ENCODE measurements at places on chromosomes 2 and 18.

DNA sequence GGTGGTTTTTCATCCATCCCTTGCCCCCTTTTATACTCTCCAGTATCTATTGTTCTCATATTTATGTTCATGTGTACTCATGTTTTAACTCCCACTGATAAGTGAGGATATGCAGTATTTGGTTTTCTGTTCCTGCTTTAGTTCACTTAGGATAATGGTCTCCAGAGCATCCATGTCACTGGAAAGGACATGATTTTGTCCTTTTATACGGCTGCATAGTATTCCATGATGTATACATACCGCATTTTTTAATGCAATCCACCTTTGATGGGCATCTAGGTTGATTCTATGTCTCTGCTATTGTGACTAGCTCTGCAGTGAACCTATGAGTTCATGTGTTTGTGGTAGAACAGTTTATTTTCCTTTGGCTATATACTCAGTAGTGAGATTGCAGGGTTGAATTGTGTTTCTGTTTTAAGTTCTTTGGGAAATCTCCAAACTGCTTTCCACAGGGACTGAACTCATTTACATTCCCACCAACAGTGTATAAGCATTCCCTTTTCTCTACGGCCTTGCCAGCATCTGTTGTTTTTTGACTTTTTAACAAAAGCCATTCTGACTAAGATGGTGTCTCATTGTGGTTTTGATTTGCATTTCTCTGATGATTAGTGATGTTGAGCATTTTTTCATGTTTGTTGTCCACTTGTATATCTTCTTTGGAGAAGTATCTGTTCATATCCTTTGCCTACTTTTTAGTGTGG lies 420.2 kb downstream of the THSD7B start:
- no peak for DNase-seq

DNA sequence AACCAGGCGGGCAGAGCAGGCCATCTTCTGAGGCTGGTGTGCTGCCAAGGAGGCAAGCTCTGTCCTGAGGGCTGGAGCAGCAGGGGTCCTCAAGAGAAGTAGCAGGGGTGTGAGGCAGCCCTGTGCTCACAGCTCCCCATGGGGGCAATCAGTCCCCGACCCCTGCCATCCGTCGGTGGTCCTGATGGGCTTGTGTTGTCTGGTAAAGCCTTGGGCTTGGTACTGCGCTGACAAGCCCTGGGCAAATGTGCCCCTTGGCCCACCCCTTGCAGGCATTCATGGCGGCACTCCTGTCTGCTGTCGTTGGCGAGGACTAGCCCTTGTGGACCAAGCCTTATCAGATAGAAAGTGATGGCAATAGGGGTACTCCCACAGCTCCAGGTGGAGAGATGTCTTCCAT lies 22.6 kb upstream of the SCLY start:
- DNase-seq: no peak

DNA sequence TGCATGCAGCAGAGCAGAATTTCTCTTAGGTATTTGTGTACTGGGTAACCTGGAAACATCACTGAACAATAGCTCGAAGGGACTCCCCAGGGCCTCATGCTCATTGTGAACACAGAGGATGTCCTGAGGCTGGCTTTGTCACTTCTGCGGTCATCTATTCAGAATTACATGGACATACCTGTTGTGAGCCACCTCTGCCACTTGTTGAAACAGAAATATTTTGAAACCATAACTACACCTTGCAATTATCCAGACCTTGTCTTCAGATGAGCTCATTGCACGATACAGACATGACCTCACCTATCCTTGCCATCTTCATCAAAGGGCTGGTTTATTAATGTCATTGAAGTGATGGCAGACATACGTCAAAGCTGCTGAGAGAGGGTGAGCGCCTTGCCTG lies 23.4 kb upstream of the CREG2 start:
- DNase-seq: no peak

- no peak for DNase-seq
These were observed 138.9 kb downstream of the DYSF start for GRCh38 chr2:71592181-71592711.

DNA sequence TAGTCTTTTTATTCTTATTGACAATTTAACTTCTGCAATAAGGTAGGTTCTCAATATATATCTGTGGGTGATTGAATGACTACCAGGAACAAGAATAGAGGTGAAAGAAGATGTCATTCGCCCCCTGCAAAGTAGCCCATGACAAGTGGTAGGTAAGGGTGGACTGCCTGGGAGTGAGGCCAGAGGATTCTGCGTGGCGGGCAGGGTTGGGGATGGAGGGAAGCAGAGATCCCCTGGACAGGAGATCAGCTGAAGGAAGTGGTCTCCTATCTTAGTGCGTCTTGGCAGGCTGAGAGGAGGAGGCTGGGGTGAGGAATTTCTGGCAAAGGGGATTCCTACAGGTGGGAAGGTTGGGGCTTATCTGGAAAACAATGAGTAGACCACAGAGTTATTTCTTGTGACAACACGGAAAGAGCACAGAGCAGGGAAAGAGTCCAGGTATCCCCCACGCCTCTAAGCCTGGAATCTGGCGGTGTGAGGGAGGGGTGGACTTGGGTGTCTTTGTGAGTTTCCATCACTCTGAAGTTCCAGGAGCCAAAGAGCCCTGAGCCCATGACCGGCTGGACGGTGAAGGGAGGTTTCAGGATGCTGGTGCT lies 21.5 kb upstream of the MYCN start:
- no peak for DNase-seq

GRCh38 chr2:38098421-38099098 lies 22.6 kb upstream of the CYP1B1 start:
- DNase-seq: no peak

DNA sequence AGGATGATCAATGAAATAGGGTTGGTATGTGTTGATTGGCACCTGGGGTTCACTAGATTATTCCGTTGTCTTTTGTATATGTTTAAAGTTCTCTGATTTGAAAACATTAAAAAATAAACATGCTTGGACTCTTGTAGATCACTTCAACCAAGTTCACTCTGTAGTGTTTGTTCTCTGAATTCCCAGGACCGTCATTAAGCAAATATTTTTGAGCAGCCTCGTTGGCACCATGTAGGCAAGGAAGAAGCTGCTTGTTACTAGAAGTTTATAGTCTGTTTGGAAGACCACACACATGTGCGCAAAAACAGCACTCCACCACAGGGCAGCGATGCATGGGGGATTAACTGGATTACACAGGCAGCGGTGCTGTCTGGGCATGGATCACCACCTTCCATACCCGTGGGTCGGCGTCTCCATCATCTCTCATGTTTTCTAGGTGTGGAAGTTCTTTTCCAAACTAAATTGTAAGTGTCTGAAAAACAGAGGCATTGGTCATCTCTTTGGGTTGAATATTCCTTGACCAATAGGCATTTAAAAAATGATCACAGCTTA lies 212.2 kb downstream of the FHOD3 start:
- DNase-seq: no peak

DNA sequence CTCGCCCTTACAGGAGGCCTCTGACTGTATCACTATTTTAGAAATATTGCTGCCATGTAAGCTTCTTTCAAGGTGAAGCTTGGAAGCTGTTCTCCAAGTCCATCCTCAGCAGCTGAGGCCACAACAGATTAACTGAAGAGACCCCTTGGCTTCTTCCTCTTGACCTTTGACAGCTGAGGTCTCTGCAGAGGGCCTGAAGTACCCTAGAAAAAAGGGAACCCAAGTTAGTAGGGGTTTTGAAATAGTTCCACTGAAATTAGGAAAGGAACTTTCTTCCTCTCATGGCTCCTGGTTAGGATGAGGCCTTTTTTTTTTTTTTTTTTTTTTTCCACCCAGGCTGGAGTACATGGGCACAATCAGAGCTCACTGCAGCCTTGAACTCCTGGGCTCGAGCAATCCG lies 15.5 kb upstream of the IHH start:
- DNase-seq: no peak

DNA sequence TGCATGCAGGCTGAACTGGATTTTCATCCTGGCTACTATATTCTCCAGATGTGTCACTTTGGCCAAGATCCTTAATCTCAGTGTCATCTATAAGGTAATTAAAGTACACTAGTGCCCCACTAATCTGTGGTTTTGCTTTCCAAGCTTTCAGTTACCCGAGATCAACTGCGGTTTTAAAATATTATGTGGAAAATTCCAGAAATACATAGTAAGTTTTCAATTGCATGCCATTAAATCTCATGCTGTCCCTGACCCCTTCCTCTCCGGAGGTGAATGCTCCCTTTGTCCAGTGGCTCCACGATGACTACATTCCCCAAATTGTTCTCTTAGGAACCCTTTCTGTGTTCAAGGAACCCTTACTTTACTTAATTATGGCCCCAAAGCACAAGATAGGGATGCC lies 5.3 kb upstream of the TYMS start:
- no peak for DNase-seq

DNA sequence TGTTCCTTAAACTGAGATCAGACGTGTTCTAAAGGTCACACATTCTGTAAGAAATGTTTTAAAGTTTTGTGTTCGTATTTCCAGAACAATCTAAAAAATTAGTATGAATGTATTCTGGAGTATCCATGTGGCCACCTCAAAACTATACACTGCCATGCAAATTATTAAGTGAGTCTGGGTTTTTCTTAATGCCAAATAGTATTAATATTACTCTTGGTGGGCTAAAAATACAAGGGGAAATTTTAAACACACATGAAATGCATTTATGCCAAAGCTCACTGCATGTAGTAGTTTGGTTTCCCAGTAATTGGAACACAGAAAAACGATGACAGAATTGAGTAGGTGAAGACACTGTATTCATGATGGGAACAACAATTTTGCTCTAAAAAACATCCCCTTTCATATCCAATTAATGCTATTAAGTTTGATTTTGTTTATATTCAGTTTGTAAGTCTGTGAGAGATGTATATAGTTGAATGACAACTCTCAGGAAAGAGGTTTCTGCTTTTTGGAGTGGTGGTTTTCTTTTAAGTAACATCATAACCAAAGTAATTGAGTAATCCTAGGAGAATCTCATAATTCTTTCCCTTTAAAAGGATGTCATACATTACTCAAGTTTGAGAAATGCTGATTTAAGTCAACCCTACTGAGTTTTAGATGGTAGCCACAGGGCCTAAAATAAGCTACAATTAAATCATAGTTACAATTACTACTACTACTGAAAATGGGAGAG lies 75.7 kb upstream of the CDCA7 start:
- DNase-seq: no peak

DNA sequence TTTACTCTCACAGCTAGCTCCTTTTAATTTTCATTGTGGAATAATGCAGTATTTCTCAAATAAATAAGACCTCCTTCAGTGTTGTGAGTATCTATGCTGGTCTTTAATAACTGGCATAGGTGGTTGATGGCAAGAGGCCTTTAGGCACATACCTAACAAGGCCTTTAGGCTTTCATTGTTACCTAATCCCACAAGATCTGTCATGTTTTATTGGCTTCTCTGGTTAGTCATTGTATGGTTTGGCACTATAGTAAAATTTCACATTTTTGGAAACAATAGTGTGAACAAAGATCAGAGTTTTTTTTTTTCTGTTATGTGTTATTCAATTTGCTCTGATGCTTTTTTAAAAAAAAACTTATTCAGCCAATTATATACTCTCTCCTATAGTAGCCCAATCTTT lies 89.8 kb upstream of the NEUROD1 start:
- no peak for DNase-seq

DNA sequence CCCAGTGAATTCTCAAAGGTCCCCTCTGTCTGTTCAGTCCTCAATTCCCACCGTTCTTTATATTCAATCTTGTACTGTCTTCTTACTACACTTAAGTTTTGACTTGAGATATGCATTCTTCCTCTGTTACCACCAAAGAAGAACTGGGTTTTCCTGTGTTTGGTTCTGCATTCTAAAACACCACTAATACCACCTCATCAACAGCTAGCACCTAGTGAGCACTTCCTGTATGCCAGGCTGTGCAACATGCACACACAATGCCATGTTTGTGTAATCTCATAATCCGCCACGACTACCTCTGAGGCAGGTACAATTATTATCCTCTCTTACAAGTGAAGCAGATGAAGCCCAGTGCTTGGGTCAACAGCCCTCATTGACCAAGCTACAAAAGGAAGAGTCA lies 11.8 kb upstream of the CTAGE1 start:
- DNase-seq: no peak

- DNase-seq: no peak
These were observed 14.9 kb downstream of the ELMOD3 start for GRCh38 chr2:85369500-85369899.

DNA sequence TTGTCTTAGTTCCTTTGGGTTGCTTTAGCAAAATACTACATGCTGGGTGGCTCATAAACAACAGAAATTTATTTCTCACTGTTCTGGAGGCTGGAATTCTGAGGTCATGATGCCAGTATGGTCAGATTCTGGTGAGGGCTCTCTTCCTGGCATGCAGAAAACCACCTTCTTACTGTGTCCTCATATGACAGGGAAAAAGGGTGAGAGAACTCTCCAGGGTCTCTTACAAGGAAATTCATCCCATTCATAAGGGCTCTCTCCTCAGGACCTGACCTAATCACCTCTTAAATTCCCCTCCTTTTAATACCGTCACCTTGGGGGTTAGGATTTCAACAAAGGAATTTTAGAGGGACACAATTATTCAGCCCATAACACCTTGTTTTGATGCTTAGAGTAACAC lies 243.1 kb upstream of the TNP1 start:
- no peak for DNase-seq

GRCh38 chr2:173271825-173272224 lies 82.8 kb upstream of the CDCA7 start:
- no peak for DNase-seq

GRCh38 chr2:240957656-240958365 lies 40.6 kb upstream of the SNED1 start:
- no peak for DNase-seq

- no peak for DNase-seq
These were observed 1.0 kb downstream of the FAM136A start for GRCh38 chr2:70300771-70301343.

GRCh38 chr18:730692-731091 lies 18.3 kb upstream of the ENOSF1 start:
- no peak for DNase-seq

GRCh38 chr2:100571668-100572067 lies 8.9 kb downstream of the PDCL3 start:
- DNase-seq: no peak

DNA sequence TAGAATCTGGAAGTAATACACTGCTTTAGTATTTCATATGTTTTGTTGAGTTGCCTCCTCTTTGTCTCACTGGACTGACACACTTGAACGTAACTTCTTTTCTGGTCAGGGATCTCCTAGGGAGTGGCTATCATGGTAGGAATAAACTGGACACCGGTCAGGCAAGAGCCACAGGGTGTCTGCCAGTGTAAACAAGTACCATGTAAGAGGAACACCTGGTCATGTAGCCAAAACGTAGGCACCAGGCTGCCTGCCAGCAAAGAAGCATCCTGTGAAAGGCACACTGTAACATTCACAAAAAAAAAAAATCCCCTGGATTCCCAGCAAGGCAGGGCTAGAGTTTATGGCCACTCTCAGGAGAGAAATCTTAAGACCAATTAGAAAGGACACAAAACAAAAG lies 372.8 kb upstream of the RND3 start:
- DNase-seq: no peak

DNA sequence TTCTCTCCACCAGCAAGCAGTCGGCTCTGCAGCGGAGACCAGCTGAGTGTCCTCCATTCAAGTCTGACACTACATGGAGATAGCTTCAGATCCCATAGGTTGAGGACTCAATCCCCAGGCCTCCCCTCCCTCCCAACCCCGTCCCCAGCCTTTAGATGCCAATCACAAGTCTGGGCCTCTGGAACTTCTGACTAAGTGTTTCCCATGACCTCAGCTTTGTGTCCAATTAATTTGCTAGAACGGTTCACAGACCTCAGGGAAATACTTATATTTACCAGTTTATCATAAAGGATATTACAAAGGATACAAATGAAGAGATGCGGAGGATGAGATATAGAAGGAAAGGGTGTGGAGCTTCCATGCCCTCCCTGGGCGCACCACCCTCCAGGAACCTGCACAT lies 77.4 kb downstream of the MERTK start:
- no peak for DNase-seq

All from fibroblast of the conjunctiva (primary cell).